Fibroblast of the conjunctiva (primary cell): ENCODE measurements at places on chromosomes 16 and 17.

DNA sequence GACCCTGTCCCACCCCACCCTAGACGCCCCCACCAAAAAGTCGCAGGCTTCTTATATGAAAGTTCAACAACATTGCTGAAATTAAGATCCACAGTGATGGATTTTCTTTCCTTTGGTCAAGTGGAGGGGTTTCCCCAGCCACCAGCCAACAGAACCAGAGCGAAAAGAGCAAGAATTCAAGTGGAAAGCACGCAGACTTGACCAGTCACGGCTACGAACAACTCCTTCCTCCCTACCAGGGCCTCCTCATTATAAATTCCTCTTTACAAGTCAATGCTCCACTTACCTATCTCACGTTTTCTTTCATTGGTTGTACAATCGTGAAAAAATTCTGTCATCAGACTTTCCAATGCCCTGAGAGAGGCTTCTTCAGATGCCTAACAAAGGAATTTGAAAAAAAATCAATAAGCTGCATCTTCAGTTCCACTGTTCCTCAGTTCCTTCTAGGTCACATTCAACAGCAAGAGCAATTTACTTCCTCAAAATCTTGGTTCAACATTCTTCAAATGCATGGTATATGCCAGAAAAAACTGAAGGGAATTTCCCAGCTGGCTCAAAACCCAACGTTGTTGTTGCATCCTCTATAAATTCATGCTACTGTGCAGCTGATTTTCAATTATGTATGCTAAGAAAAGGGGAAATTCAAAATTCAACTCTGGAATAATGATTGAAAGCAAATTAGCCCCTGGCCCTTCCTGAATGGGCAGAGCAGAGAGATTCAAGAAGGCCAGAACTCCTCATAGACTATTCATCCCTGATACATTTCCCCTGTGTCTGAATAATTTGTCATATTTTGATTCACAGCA, 30.9 kb downstream of the XPO6 start:
- DNase-seq: no peak

DNA sequence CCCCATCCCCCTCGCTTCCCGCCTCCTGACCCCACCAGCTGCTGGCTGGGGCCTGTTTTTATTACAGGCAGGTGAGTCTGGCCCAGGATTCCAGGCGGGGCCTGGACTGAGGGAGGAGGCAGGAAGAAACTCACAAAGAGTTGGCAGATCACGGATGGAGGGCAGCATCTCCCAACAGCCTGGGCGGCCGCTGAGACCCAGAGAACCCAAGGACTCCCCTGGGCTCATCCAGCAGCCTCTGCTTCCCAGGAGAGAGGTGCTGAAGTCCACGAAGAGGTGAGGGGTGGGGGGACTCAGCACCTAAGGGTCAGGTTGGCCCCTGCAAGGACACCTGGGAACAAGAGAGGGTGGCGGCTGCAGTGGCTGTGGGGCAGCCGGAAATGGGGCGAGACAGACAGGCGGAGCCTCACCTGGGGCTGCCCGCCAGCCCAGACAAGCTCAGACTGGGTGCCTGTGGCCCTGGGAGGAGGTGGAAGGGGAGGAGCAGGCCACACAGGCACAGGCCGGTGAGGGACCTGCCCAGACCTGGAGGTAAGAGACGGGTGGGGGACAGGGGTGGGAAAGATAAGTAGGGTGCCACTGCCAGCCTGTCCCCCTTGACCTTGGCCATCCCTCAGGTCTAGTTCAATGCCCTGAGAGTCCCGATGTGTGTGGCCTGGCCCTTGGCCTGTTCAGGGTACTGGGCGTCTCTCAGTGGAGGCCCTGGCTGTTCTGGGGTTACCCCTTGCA, 8.7 kb upstream of the ADGRG1 start:
- DNase-seq: no peak

- no peak for DNase-seq
Measured at GRCh38 chr16:12504312-12504711, 299.4 kb downstream of the CPPED1 start.

DNA sequence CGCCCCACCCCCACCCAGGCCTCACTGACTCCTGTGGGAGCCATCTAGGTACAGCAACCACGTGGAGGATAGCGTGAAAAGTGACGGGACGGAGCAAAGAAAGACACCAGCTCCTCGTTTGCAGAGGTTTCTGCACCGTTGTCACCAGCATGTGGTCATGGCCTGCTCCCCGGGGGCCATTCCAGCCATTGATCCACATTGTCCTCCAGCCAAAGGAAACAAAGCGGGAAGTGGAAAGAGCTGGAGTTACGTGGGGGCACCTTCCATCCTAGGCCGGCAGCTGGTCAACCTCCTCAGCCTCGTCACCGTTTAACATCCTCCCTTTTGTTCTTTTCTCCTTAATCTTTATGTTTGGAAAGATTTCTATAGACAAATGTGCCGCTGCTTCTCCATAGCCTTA, 153.7 kb downstream of the RPTOR start:
- DNase-seq: no peak

DNA sequence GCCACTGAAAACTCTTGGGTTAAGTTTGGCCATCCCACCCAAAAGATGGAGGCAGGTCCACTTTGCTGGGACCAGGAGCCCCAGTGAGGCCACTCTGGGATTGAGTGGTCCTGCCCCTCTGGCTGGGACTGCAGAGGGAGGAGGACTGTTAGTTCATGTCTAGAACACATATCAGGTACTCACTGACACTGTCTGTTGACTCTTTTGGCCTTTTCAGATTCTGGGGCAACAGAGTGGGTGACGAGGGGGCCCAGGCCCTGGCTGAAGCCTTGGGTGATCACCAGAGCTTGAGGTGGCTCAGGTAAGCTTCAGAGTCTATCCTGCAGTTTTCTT, 19.5 kb upstream of the CYLD start:
- DNase-seq: no peak

GRCh38 chr16:75193265-75193650, 13.7 kb downstream of the CTRB2 start:
- no peak for DNase-seq

GRCh38 chr17:71252436-71252835, 868.4 kb upstream of the SOX9 start:
- no peak for DNase-seq

DNA sequence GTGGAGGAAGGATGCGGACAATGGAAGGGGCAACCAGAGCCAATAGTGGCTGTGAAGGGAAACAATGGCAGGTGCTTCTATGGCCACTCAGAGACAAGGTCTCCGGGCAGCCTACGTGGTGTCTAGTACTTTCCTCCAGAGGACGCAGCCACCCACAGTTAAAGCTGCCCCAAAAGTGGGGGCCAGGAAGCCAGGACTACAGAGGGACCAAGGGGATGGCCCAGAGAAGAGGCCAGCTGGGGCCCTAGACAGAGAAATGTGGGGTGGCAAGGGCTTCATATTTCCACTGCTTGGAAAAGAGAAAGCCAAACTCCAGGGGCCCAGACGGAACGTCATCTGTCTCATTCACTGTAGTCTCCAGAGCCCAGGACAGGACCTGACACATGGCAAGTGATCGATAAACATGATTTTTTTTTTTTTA, 837 bp upstream of the PER1 start:
- DNase-seq: no peak

- no peak for DNase-seq
Measured at GRCh38 chr16:81310045-81310644, 4.6 kb upstream of the GAN start.

GRCh38 chr17:42133461-42134041, 10.9 kb downstream of the HSPB9 start:
- DNase-seq: no peak

GRCh38 chr17:28719021-28719433, 758 bp upstream of the RPL23A start:
- DNase-seq: no peak

- DNase-seq: no peak
Measured at GRCh38 chr17:50028736-50029120, 27.2 kb upstream of the ITGA3 start.

GRCh38 chr17:32292094-32292493, 26.5 kb downstream of the RHBDL3 start:
- no peak for DNase-seq

GRCh38 chr16:1416521-1416941, 2.0 kb upstream of the UNKL start:
- DNase-seq: no peak

DNA sequence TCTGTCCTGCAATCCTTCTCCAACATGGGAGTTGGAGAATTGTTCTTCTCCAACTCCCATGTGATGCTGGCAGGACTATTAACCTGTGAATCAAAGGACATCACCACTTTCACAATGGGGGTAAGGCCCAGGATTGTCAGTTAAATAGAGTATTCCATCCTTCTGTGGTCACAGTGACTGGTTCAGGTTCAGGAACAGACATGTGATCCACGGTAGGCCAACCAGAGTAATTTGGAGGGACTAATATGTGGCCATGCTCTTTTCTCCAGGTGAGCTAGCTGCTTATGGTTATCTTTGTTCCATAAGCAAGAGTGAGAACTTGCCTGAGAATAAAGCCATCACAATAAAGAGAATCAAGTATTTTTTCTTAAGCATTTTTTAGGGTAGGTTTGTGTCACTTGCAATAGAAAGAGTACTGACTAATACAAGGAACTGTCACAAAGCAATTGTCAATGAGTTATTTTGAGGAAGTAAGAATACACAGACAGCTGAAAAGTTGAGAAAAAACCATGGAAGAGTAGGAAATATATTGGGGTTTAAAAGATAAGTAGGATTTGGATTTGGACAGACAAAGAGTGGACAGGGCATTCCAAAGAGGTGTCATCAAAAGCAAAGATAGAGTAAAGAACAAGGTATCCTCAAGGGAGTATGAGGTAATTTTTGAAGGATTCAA, 63.4 kb downstream of the BRIP1 start:
- no peak for DNase-seq

- DNase-seq: peak; percentile 17
Measured at GRCh38 chr16:66273644-66274334, 92.7 kb upstream of the CDH5 start.

DNA sequence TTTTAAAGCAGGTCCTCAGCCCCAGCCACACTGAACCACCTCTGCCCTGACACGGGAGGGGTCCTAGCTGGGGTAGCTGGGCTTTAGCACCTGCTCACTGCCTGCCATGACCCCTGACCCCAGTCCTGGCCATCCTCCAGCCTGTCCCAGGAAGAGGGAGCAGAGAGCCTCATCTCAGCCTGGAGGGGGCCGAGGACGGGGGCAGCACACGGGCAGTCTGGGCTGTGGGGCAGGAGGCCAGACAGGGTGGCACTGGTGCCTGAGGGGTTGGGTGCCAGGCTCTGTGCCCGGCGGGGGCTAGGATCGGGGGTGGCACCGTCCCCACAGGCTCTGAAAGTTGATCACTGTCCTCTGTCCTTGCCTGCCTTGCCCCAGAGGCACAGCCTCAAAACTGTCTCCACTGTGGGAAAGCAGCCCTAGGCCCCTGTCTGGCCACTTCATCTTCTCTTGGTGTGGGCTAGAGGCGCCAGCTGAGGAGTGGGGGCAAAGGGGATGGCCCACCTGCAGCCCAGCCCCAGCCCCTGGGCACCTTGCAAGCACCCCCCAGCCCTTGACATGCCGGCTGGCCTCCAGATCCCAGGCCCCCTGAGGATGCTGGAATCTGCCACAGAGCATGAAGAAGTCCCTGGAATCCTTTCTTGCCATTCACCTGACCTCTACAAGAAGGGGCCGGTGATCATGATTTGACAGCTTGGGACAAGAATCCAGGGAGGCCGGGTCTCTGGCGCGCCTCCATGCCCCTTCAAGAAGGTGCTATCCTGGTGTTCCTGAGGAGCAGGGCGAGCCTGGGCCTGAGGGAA, 15.7 kb downstream of the ENDOV start:
- no peak for DNase-seq

- DNase-seq: no peak
Measured at GRCh38 chr16:69845181-69845580, 83.0 kb downstream of the WWP2 start.

DNA sequence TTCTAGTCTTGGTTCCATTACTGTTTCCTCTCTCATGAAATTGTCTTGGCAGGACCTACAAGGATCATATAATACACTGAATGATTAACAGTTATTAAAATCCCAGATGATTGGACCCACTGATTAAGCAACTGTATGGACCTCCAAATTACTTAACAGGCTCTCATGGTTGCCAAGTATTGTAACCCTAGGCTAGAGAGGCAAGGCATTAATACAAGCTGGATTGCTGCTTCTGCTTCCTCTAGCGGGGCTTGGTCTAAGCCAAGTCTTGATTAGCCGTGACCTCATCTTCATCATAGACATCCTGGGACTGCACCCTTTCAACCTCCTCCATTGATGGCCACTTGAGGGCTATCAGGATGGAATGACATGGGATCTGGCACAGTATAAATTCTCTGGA, 46.9 kb downstream of the SYCE1L start:
- no peak for DNase-seq

GRCh38 chr16:25151996-25152395, 40.5 kb downstream of the LCMT1 start:
- peak; percentile 2 for DNase-seq

DNA sequence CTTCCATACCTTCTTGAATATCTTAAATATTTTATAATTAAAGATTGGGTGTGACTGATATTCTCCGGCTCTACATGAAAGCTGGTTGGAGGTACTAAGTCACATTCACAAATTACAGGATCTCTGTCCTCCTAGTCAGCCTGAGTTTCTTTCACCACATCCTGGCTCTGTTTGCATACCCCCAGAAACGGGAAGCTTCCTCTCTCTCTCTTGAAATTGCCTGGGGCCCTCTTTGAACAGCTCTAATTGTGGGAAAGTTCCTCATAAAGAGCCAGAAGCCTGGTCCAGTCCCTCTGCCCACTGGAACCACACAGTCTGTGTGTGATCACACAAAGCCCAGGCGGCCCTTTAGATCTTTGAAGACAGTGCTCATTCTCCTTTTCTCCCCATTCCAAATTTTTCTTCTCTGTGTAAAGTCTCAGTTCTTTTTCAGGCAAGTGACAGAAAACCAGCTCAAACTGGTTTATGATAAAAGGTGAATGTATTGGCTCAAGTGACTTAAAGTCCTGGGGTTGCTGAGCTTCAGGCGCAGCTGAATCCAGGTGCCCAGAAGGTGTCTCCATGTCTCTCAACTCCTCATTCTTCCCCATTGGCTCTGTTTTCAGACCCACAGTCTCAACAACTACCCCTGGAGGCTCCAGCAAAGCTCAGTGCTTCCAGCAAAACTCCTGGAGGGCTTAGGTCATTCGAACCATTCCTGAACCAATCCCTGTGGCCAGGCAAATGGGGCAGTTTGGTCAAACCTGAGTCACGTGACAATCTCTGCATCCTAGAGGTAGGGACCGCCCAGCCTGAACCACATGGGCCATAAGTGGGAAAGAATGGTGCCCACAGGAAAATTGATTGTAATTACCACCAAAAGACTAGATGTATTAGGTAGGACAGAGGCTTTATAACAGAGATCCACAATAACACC, 8.5 kb upstream of the RAI1 start:
- DNase-seq: no peak

- no peak for DNase-seq
Measured at GRCh38 chr17:55120651-55121050, 144.1 kb upstream of the HLF start.
